ENCODE measurements at places on chromosomes 11 and 22.

- peak; percentile 86 for DNase-seq
Measured at GRCh38 chr22:30286813-30287647, 2.3 kb downstream of the CASTOR1 start.

DNA sequence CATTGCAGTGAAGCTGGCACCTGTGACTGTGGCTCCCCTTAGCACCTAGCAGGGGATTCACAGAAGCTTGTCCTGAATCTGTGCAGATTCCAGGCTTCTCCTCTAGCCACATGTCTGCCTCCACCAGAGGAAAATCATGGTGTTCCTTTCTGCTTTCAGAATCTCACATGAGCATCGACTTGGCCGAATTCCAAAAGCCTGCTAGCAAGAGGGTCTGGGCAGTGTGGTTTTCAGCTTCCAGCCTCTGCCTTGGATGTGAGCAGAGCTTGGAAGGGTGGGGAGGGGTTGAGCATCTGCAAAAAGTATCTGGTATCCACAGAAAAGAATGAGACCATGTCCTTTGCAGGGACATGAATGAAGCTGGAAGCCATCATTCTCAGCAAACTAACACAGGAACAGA, 911.1 kb downstream of the TBC1D22A start:
- no peak for DNase-seq

- DNase-seq = no peak
Measured at GRCh38 chr11:121485216-121485615, 32.4 kb upstream of the SORL1-AS1 start.

DNA sequence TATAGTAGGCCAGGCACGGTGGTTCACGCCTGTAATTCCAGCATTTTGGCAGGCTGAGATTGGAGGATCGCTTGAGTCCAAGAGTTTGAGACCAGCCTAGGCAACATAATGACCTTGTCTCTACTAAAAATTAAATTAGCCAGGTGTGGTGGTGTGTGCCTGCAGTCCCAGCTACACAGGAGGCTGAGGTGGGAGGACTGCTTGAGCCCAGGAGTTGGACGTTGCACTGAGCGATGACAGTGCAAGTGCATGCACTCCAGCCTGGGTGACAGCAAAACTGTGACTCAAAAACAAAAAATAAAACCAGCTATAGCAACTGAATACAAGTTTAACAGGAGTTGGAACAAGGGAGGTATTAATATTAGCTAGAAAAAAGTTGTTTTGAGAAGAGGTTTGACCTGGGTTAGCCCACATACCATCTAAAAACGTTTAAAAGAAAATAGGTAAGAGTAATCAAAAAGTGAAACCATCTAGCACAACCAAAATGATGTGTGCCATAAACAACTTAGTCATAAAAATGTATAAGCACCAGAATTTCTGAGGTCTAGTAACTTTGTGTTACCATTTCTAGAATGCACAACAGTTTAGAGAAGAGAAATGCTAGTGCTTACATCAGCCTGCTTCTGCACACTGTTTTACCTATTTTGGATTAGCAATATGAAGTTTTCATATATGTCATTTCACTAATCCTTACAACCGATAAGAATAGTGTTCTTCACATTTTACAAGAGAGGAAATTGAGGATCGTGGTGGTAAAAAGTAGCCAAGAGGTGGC, 26.5 kb downstream of the NARS2 start:
- no peak for DNase-seq

DNA sequence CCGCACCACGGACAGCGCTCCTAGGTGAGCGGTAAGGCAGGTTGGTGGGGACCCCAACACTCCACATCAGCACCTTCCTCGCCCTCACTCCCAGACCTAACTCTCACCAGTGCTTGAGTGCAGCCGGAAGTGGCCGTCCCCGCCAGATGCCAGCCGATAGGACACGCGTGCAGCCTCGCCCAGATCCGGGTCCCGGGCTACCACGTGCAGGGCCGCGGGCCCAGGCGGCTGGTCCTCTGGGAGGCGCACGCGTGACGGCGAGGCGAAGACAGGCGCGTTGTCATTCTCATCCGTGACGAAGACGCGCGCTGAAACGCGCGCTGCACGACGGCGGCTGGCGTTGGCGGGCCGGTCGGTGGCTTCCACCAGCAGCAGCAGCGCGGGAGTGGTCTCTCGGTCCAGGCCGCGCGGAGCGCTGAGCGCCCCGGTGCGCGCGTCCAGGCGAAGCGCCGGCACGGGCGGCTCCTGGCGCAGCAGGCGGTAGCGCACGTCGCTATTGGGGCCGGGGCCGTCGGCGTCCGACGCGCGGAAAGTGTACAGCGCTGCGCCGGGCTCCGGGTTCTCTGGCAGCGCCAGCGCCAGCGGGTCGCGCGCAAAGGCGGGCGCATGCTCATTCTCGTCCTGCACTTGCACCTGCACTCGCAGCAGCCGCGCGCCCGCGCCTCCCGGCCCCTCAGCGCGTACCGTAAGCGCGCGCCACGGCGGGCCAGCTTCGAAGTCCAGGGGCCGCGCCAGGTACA, 10.8 kb upstream of the TPP1 start:
- DNase-seq = no peak

DNA sequence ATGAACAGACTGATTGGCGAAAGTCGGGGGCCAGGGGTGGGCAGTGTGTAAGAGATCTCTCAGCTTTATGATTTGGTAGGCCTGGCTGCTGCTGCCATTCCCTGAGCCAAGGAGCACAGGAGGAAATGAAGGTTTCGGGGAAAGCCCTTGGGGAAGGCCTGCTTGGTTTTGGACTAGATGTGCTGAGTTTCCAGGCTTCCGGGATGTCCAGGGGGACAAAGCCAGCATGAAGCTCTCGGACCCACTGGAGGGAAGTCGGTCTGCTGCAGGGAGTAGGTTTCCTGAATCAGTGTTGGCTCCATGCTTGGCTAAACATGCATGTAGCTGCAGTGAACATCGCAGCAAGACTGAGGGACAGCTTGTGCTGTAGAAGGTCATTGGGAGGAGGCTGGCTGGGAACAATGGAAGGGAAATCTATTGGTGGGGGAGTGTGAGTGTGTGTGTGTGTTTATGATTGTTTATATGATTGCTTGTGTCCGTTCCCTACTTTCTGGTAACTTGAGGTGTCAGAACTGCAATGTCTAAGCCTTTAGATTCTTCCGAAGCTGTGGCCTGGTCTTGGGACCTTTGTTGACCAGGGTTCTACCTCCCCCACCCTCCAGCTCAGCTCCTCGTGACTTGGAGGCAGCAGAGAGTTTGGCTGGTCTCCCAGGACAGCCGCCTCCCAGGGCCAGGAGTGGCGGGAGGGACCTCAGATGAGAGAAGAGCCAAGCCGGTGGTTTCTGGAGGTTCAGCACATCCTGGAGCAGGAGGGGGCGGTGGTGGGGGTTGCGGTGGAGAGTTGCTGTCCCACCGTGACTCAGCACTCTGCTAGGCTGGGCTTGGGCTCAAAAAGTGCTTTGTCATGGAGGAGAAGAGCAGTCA, 4.0 kb upstream of the FTH1 start:
- DNase-seq = peak; percentile 92

Measured in DND-41 (cell line).